Adrenal gland (tissue), 19 donors: ENCODE measurements at places on chromosomes 6 and 20. TPM values are rescaled to one million over a fixed set of nuclear protein-coding genes. Genes with fewer than 3 reads are reported as not detected.

DNA sequence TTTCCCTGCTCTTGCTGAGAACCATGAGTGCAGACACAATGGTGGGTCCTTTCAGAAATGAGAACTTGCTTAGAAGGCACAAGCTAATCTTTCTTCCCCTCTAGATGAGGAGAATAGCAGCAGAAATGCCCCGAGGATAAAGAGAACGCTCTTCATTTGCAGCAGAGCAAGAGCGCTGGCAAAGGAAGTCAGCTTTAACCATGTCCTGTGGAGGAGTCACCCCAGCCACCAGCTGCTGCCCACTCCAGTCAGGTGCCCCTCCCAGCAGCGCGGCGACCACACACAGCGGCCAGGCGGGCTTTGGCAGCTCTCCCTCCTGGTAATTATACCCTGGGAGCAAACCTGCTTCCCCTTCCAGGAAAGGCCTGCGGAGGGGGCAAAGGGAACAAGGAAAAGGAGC lies 42.4 kb upstream of the EMILIN3 start:
- DNase-seq: no peak

DNA sequence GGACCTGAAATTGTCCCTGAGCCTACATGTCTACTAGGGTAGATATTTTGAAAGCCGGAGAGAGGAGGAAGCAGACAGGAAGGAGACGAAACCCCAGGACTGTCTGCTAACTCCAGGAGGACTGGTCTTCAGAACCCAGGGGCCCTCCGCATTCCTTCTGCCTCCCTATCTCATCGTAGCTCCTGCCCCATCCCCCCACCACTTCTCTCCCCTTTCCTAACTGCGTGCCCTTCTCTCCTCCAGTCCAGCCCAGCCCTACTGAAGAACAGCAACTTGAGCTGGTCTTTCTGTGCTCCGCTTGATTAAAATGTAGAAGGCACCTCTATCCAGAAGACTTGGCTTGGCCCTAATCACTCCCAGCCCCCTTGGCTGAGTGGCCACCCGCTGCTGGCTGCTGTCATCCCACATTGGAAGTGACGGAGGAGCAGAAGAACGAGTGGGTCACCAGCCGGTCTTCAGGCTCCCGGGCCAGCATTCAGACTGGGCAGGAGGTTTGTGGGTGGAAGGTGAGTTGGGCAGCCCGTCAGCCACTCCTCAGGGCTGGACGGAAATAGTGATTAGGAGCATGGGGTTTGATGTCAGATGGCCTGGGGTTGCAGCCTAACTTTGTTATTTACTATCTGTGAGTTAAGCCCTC lies 28.8 kb upstream of the ANGPT4 start:
- DNase-seq: no peak

DNA sequence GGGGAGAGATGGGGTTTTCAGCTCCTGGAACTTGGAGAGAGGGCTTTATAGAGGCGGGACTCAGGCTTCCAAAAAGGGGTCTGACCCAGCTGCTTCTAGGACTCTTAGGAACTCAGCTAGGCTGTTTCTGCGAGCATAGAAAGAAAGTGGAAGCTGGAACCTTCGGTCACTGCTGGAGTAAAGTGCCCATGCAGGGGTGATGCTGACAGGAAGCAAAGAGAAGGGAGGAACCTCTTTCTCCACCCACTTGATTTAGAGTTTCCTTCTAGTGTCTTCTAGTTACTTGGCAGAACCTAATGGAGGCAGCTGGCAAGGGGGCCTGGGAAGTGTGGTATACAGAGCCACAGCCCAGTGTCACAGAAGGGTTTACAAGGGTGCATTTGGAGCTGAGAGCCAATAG lies 283.6 kb downstream of the QKI start:
- no peak for DNase-seq

DNA sequence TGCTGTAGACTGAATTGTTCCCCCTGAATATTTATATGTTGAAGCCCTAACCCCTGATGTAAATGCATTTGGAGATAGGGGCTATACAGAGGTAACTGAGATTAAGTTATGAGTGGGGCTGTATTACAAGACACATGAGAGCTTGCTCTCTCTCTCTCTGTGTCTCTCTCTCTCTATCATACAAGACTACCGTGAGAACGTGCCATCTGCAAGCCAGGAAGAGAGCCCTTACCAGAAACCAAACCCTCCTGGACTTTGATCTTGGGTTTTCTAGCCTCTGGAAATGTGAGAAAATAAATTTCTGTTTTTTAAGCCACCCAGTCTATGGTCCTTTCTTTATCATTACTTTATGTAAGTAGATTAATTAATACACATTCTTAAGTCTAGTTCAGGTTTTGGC lies 249.3 kb upstream of the MAN1A1 start:
- no peak for DNase-seq

DNA sequence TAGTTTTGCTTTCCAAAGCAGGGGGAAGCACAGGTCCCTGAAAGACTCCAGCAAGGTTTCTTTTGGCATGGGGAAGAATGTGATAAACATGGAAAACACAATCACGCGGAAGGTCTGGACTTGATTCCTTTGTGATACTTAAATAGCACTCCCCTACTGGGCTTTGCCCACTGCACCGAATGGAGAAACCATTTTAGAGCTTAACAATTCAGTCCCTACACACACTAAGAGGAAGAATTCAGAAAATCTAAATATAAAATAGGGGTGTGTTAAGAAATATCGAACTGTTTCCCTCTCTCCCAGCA lies 71.4 kb upstream of the NHSL1 start:
- no peak for DNase-seq

- DNase-seq: no peak
These were observed 94.0 kb upstream of the MCHR2 start for GRCh38 chr6:100088009-100088408.

DNA sequence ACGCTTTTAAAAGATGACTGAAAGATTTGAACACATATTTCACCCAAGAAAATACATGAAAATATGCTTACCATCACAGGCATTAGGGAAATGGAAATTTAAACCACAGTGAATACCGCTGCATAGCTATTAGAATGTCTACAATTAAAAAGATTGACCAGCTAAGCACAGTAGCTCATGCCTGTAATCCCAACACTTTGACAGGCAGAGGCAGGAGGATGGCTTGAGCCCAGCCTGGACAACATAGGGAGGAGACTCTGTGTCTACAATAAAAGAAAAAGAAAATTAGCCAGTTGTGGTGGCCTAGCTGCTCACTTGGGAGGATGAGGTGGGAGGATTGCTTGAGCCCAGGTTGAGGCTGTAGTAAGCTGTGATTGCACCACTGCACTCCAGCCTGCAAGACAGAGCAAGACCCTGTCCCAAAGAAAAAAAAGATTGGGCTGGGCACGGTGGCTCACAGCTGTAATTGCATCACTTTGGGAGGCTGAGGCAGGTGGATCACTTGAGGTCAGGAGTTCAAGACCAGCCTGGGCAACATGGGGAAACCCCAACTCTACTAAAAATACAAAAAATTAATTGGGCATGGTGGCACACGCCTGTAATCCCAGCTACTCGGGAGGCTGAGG lies 163.7 kb upstream of the AKAP12 start:
- DNase-seq: no peak

DNA sequence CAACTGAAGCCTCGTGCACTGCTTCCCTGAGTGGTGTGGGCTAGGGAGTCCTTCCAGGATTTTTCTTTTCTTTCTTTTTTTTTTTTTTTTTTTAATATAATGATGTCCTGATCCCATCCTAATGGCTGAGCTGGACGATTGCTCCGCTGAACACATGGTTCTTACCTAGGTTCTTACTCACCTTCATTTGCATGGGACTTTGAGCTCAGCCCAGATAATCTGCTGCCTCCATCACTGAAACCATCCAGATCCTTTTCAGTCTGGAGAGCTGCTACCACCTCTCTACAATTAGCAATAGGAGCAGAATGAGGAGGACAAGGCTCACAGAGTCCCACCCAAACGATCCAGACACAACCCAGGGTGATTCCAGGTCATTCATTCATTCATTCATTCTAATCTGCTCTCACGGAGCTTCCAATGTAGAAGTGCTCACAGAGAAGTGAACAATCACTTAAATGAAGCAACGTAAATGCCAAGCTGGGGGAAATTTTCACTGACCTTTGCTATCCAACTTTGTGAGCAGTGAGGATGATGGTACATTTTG lies 246.3 kb upstream of the RREB1 start:
- DNase-seq: no peak

DNA sequence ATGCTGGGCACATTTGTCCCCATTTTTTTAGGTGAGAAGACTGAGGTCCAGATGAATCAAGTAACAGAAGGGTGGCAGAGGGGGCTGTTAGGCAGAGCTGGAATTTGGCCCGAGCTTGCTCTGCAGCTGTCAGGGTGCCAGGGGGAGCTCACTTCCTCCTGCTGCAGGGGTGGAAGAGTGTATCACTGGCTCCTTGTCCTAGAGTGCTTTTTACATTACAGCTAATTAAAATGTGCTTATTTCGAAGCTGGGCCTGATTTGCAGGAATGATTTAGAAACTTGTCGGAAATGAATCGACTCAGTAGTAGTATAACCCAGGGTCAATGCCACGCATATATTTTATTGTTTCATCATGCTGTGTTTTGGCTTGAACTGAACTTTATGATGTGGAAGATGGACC lies 11.1 kb downstream of the TOX2 start:
- DNase-seq: peak; percentile 43

- DNase-seq: no peak
These were observed 39.7 kb downstream of the KCNQ2 start for GRCh38 chr20:63432577-63433325.

GRCh38 chr6:31502586-31502985 lies 4.6 kb downstream of the MICB start:
- DNase-seq: no peak

- DNase-seq: peak; percentile 27
These were observed 70.9 kb upstream of the PLEKHG1 start for GRCh38 chr6:150528648-150529285.

GRCh38 chr20:63567386-63568169 lies 6.5 kb downstream of the HELZ2 start:
- DNase-seq: no peak

DNA sequence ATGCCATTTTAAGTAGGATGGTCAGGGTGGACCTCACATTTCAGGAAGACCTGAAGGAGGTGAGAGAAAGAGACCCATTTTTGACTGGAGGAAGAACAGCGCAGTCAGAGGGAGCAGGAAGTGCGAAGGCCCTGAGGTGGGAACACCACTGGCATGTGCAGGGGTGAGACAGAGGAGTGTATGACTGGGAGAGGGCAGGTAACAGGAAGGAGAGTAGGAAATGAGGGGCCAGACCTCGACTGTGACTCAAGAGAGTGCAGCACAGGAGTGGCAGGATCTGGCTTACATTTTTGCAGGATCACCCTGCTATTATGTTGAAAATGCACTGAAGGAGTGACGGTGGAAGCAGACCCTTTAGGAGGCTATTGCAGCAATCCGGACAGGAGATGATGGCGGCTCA lies 117.7 kb upstream of the CDYL start:
- DNase-seq: no peak

- DNase-seq: no peak
These were observed 65.8 kb upstream of the RPS6KA2 start for GRCh38 chr6:166692723-166693302.

DNA sequence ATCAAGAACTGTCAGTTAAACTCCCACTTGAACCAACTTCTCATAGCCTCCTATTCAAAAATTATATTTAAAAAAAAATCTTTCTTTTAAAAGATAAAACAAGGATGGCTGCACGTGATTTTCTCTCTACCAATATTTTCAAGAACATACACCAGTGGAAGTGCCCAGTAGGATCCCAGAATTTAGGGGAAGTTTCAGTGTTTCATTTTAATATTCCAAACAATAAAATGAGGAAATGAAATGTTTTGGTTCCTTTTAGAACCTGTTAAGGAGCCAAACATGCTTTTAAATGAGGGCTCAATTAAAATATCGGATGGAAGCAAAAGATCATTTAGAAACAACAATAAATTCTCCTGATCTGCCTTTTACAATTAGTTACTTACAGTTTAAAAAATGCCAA lies 26.4 kb upstream of the PRELID3B start:
- DNase-seq: no peak

DNA sequence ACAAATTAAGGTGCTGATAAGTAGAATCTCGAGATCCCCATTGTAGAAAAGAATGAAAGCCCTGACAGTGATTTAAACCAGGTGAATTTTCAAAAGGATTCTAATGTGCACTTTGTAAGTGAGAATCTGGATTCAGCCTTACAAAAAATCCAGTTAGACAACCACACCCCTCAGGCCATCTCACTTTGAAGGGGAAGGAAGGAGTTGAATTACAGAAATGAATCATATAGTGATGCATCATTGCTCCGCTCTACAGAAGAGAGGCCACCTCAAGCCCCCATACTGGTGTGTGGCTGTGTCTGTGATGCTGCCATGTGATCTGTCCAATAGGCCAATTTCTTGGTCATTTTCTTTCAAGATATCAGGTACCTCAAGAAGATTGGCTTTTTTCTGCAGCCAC lies 85.5 kb upstream of the NT5E start:
- DNase-seq: no peak

GRCh38 chr6:390914-391558 lies 516 bp upstream of the IRF4 start:
- DNase-seq: no peak

GRCh38 chr20:1894471-1894950 lies 696 bp upstream of the SIRPA start:
- peak; percentile 44 for DNase-seq

- no peak for DNase-seq
These were observed 48.2 kb downstream of the STX7 start for GRCh38 chr6:132464538-132465256.

DNA sequence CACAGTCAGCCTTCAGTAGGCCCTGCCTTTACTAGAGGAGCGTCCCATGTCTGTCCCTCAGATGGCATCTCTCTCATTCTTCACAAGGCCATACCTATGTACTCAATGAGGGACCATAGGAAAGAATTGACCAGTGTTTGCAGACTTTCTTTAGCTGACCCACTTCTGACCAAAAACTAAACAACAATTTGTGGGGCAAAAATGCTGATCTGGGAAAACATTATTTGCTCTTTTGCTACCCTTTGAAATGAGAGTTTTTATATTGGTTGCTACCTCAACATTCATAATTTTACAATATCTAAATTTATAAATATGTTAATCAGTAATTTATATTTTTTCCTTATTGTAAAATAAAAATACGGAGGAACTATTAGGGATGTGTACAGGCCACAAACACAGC lies 539.4 kb upstream of the GJE1 start:
- no peak for DNase-seq

DNA sequence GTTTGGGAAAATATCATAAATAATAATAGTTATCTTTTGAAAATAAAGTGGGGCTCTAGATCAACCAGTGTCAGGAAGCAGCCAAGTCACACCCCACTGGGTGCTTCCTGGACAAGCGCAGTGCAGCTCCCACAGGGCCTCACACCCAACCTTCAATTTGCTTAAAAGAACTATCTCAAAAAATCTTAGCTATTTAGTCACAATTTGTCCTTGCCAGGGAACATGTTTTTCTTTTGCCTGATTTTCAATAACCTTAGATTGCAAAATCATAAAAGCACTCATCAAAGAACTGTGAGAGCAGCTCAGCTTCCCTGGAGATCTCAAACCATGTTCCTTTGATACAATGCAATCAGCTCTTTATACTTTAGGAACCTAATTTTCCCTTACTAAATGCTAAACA lies 1.6 kb upstream of the NCOA7 start:
- peak; percentile 55 for DNase-seq

- no peak for DNase-seq
These were observed 57.6 kb downstream of the NUDT3 start for GRCh38 chr6:34334796-34335416.

GRCh38 chr20:24870881-24871280 lies 78.2 kb upstream of the CST7 start:
- no peak for DNase-seq

MTFR2 gene
- 0.61 TPM for polyA plus RNA-seq

NMBR gene
- polyA plus RNA-seq: not detected

RUNX2 gene
- polyA plus RNA-seq: 1.3 TPM

SLC35D3 gene
- polyA plus RNA-seq: 0.17 TPM

AGPAT4 gene
- polyA plus RNA-seq: 3.1 TPM

ATP6V1G2 gene
- 5.6 TPM for polyA plus RNA-seq

NRSN1 gene
- 2.9 TPM for polyA plus RNA-seq

FIG4 gene
- polyA plus RNA-seq: 13.6 TPM

CAPN11 gene
- 0.35 TPM for polyA plus RNA-seq
